ENCODE measurements at places on chromosomes 3 and 15.

- no peak for DNase-seq
These were observed 37.4 kb upstream of the OR4F6 start for GRCh38 chr15:101765772-101766456.

DNA sequence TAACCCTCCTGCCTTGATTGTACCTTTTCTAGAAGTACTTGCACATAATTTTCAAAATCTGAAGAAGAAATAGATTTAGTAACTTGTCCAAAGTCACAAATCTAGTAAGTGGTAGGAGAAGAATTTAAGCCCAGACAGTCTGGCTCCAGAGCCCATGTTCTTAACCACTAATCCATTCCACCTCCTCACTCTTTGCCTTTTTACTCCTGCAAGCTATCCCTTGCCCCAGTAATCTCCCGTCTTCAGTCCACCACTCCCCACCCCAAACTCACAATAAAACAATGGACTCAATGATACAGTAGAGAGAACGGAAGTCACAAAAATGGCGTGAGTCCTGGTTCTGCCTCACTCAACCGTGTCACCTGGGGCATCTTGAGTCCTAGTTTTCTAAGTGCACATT, 48.7 kb downstream of the SETMAR start:
- no peak for DNase-seq

GRCh38 chr3:128266453-128266852, 113.2 kb downstream of the EEFSEC start:
- no peak for DNase-seq

DNA sequence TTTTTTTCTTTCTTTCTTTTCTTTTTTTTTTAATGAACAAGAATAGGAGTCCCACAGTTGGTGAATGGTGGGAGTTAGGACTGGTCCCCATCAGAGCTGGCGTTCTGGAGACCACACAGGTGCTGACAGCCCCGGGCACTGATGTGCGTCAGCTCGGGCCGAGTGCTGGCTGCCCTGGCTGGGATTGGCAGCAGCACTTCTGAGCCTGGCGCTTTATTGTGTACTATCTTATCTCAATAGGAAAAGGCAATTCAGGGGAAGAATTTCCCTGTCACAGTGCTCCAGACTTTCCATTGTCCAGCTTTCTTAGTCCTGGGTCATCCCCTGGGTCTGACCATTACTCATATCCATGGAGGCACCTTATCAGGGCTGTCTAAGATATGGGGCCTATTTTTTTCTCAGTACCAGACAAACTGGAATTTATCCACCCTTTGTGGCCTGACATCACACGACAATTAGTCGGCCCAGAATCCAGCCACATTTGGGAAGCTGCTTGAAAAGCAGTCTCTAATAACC, 54.1 kb downstream of the TMEM44 start:
- no peak for DNase-seq

DNA sequence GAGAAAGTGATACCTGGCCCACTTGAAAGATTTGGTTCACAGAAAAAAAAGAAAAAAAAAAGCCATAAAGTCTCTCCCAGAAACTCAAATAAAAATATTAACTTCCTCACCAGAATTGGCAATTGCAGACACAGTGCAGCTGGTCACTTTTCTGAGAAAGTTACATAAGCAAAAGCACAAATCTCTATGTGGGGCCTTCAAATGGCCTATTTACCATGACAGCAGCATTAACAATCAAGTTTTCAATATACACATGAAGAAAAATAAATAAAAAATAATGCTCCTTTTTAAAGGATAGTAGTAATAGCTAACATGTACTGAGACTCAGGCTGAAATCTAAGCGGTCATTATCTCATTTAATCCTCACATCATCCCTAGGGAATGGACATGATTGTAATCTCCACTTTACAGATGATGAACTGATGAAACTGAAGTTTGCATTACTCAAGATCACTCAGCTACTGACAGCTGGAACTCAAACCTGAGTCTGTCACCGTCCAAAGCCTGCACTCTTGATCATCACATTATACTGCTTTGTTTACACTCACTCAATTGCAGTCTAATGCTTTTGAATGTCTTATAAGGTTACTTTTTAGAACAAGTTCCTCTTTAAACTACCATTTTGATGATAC, 3.3 kb downstream of the NPTN start:
- DNase-seq = no peak

DNA sequence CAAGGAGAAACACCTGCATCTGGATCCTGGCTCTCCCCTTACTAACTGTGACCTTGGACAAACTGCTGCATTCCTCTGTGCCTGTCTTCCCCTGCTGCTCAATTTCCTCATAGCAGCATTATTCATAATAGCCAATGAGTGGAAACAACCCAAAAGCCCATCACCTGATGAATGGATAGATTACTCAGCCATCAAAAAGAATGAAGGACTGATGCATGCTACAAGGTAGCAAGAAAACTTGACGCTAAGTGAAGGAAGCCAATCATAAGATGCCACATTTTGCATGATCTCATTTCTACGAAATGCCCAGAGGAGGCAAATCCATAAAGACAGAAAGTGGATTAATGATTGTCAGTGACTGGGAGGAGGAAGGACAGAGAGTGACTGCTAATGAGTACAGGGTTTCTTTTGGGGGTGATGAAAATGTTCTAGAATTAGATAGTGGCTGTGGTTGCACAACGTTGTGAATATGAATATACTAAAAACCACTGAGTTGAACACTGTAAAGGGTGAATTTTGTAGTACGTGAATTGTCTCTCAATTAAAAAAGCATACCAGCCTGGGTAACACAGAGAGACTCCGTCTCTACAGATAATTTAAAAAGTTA, 11.2 kb downstream of the IGDCC4 start:
- DNase-seq = peak; percentile 87

- no peak for DNase-seq
These were observed 747.9 kb upstream of the CCDC54 start for GRCh38 chr3:106629215-106629832.

GRCh38 chr15:60583946-60584345, 105.0 kb upstream of the ICE2 start:
- DNase-seq = no peak

- DNase-seq = no peak
These were observed 131.5 kb upstream of the PLXNA1 start for GRCh38 chr3:126851382-126851781.

DNA sequence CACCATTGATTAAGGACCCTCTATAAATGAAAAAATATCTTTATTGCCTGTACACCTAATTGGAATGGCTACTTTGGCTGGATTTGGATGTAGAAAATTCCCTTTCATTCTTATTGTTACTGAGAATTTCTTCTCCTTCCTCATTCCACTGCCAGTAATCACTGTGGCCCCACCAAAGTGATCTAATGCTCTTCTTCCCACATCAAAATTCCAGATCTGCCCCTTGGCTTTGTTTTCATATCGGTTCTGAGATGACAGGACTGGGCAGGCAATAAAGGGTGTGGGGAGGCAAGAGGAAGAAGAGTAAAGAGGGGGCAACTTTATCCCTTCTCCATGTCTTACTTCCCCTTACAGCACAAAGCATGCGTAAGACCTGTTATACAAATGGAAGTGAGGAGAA, 2.1 kb downstream of the ANKUB1 start:
- peak; percentile 16 for DNase-seq
